ENCODE measurements at places on chromosomes 12 and 14. TPM values are rescaled to one million over a fixed set of nuclear protein-coding genes. Genes with fewer than 3 reads are reported as not detected.

DNA sequence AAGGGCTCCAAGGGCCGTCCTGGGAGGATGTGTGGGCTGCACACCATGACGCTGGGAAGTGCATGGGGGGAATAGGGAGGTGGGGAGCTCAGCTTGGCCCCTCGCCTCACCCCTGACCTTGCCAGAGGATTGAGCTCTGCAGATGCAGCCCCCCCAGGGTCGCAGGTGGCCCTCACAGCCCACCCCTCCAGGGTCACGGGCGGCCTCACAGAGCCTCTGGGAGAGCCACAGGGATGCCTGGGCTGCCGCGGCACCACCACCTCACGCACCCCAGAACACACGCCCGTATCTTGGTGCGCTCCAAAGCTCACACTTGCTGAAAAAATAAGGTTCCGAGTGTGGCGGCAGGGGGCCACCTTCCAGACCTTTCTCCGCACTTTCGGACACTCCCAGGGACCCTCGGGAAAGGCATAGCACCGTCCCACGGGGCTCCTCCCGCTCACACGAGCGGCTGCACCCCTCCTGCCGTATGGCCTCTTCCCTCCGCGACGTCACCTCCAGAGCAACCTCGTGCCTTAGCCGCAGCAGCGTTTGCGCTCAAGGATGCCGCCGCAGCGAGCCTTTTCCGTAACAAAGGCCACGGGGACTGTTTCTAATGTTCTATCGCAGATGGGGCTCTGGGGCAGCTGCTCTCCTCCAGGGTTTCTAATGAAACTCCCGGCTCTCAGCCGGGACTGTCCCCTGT lies 9.9 kb upstream of the FBRSL1 start:
- H3K27me3 ChIP-seq, result no peaks in the 10 kb centered on the region
- no peak overlapping the region for H3K4me3 ChIP-seq
- no peak for DNase-seq

DNA sequence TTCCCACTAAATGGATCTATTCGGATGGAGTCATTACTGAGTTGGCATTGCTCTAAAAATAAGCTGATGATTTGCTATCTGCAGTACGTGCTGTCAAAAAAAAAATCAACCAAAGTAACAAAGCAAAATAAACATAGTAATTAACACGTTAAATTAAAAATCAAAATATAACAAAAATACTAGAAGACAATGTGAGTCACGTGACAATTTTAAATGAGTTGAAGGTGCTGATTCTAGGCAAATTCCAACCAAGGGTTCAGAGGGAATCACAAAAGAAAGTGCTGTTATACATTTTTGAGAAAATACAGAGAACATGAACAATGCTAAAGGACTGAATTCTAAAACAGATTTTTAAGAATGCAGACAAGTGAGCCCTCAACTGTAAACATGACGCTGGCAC lies 45.2 kb upstream of the IFNG-AS1 start:
- H3K4me3 ChIP-seq, result no peak overlapping the region
- no peaks in the 10 kb centered on the region for H3K36me3 ChIP-seq
- H3K4me1 ChIP-seq, result no peaks in the 10 kb centered on the region
- no peak for DNase-seq
- no peaks in the 10 kb centered on the region for H3K27me3 ChIP-seq

- DNase-seq, result no peak
- no peak overlapping the region for H3K4me3 ChIP-seq
- H3K4me1 ChIP-seq, result no peaks in the 10 kb centered on the region
- no peak overlapping the region for H3K27ac ChIP-seq
Observed at GRCh38 chr12:131096681-131097181, 143.0 kb downstream of the ADGRD1 start.

DNA sequence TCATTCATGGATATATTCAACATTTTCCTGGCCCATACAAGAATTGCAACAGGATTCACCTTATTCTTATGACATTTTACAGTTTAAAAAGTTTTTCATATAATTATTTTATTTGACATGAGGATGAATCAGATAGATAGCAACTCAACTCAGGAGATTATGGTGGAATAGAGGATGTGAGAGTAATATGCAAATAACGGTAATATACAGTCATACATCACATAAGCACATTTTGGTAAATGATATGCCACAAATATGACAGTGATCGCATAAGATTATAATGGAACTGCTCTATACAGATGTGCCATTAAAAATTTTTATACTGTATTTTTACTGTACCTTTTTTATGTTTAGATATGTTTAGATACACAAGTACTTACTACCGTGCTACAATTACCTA lies 24.1 kb upstream of the CRADD start:
- H3K4me1 ChIP-seq, result no peaks in the 10 kb centered on the region
- no peak overlapping the region for H3K27ac ChIP-seq
- no peaks in the 10 kb centered on the region for H3K36me3 ChIP-seq
- H3K27me3 ChIP-seq, result no peaks in the 10 kb centered on the region
- DNase-seq, result no peak

GRCh38 chr12:31233061-31233730 lies 92.8 kb downstream of the SINHCAF start:
- H3K27ac ChIP-seq, result no peak overlapping the region
- DNase-seq, result no peak
- no peak overlapping the region for H3K4me3 ChIP-seq
- no peaks in the 10 kb centered on the region for H3K36me3 ChIP-seq
- H3K4me1 ChIP-seq, result no peaks in the 10 kb centered on the region

DNA sequence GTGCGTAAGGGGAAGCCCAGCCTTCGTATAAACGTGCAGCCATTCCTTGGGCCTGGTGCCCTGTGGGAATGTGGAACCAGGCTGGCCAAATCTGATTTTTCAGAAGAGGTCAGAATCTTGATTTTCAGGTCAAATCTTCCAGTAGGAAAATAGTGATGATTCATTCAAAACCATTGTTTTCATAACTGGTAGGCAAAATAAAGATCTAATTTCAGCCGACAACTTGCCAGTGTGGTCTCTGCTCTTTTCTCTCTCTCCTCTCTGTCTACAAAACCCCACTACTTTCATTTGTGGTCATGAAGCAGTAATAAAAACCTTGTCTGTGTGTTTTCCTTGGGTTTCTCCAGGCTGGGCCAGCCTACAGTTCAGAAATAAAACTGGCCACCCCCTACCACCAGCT lies 135.1 kb downstream of the RBM19 start:
- DNase-seq, result no peak
- no peak overlapping the region for H3K27ac ChIP-seq
- no peaks in the 10 kb centered on the region for H3K36me3 ChIP-seq

DNA sequence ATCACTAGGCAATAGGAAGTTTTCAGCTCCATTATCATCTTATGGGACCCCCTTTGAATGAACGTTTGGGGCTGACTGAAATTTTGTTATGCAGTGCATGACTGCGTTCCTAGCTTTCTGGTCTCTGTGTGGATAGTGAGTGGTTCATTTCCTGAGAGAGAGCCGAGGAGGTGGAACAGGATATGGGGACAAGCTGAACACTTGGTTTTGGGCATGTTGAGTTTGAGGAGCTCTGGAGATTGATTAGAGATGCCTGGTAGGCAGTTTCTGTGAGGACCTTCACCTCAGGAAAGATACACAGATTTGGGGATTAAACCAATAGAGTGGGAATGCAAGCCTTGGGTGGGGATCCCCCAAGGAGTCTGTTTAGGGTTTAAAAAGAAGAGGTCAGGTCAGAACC lies 27.7 kb downstream of the TEAD4 start:
- no peaks in the 10 kb centered on the region for H3K4me1 ChIP-seq
- H3K36me3 ChIP-seq, result no peaks in the 10 kb centered on the region
- H3K27ac ChIP-seq, result no peak overlapping the region
- H3K27me3 ChIP-seq, result no peaks in the 10 kb centered on the region

DNA sequence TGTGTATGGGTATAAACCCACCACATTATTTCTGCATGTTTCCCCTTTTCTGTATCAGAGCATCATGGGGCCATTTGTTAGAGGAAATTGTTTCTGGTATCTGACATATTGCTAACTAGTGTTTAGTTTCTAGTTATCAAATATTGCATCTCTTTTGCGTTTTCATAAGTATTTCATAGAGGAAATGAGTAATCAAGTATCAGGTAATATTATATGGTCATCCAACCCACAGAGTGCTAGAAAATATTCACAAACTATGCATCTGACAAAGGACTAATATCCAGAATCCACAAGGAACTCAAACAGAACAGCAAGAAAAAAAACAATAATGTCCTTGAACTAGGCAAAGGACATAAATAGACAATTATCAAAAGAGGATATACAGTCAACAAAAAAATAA lies 258.9 kb upstream of the LRIG3 start:
- H3K4me3 ChIP-seq, result no peak overlapping the region
- H3K27ac ChIP-seq, result no peak overlapping the region

GRCh38 chr12:90987520-90987919 lies 17.3 kb downstream of the EPYC start:
- H3K27ac ChIP-seq, result no peak overlapping the region
- H3K27me3 ChIP-seq, result no peaks in the 10 kb centered on the region
- no peak overlapping the region for H3K4me3 ChIP-seq
- H3K36me3 ChIP-seq, result no peaks in the 10 kb centered on the region

- no peaks in the 10 kb centered on the region for H3K36me3 ChIP-seq
- H3K27me3 ChIP-seq, result no peaks in the 10 kb centered on the region
- no peaks in the 10 kb centered on the region for H3K4me1 ChIP-seq
Observed at GRCh38 chr14:67461341-67461985, 27.1 kb downstream of the TMEM229B start.

- H3K4me3 ChIP-seq, result no peak overlapping the region
- H3K4me1 ChIP-seq, result peaks cover 6% of the 10 kb centered on the region
- no peak overlapping the region for H3K27ac ChIP-seq
Observed at GRCh38 chr12:1794440-1795090, 25.8 kb upstream of the LRTM2 start.

DNA sequence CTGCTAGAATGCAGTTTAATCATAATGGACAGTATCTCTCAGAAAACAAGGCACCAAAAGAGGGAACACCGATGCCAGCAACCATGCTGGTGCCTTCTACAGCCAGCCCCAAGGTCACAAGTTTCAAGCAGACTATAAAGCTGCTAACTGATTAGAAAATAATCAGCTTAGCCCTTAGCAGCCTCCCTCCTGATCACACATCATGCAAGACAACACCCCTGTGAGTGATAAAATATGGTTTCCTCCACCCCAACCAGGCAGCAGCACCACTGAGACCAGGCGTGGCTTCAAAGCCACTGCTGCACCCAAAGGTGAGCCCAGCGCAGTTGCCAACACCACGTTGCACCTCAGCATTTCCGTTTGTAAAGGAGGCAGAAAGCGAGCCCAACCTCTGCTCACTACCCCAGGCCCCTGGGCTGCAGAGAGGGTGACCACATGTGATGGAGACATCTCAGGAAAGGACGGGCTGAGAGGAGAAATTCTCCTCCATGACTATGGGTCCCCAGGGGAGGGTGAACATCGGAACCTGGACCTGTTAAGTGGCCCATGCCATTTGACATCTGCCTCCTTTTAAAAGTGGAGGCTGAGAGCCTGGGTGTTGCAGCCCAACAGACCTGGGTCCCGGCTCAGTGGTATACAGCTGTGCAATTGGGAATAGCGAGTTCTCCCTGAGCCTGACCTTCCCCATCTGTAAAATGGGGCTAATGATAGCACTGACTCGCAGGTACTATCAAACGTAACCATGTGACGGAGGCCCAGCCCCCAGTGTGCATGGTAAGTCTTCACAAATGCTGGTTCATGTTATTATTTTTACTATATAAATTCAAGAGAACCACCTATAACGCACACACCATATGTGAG lies 11.5 kb downstream of the ZFP36L1 start:
- peak overlapping the region; percentile 71 for H3K27ac ChIP-seq
- H3K27me3 ChIP-seq, result no peaks in the 10 kb centered on the region
- no peaks in the 10 kb centered on the region for H3K36me3 ChIP-seq
- no peak for DNase-seq
- no peak overlapping the region for H3K4me3 ChIP-seq
- no peaks in the 10 kb centered on the region for H3K4me1 ChIP-seq

Gene LAG3
- 0.80 TPM for total RNA-seq

Gene LRRC10
- total RNA-seq, result not detected

Gene CEBPE
- not detected for total RNA-seq

Gene STRAP
- 50.1 TPM for total RNA-seq

Gene KRT2
- total RNA-seq, result not detected

Gene TAS2R30
- total RNA-seq, result 11.1 TPM

Gene KRT72
- not detected for total RNA-seq

Measured in breast epithelium (tissue), 4 donors.